ENCODE measurements at places on chromosomes 2 and 18. TPM values are rescaled to one million over a fixed set of nuclear protein-coding genes. Genes with fewer than 3 reads are reported as not detected.

GRCh38 chr18:25594351-25594750 is 242.4 kb upstream of the ZNF521 start:
- DNase-seq = no peak
- no peaks in the 10 kb centered on the region for H3K36me3 ChIP-seq
- no peak overlapping the region for H3K27ac ChIP-seq
- H3K4me1 ChIP-seq = no peaks in the 10 kb centered on the region

GRCh38 chr2:95374029-95374428 is 28.5 kb upstream of the FAHD2A start:
- no peak overlapping the region for H3K27ac ChIP-seq
- H3K36me3 ChIP-seq = no peaks in the 10 kb centered on the region

- H3K4me3 ChIP-seq = peak overlapping the region; percentile 48
- peaks cover 12% of the 10 kb centered on the region for H3K27me3 ChIP-seq
- DNase-seq = no peak
- peak overlapping the region; percentile 70 for H3K27ac ChIP-seq
- no peaks in the 10 kb centered on the region for H3K36me3 ChIP-seq
Measured at GRCh38 chr2:127408807-127409099, 9.5 kb upstream of the PROC start.

- DNase-seq = peak; percentile 6
- H3K27ac ChIP-seq = no peak overlapping the region
- no peaks in the 10 kb centered on the region for H3K4me1 ChIP-seq
- H3K36me3 ChIP-seq = no peaks in the 10 kb centered on the region
- peaks cover 2% of the 10 kb centered on the region for H3K27me3 ChIP-seq
Measured at GRCh38 chr2:226327830-226328229, 471.8 kb downstream of the IRS1 start.

DNA sequence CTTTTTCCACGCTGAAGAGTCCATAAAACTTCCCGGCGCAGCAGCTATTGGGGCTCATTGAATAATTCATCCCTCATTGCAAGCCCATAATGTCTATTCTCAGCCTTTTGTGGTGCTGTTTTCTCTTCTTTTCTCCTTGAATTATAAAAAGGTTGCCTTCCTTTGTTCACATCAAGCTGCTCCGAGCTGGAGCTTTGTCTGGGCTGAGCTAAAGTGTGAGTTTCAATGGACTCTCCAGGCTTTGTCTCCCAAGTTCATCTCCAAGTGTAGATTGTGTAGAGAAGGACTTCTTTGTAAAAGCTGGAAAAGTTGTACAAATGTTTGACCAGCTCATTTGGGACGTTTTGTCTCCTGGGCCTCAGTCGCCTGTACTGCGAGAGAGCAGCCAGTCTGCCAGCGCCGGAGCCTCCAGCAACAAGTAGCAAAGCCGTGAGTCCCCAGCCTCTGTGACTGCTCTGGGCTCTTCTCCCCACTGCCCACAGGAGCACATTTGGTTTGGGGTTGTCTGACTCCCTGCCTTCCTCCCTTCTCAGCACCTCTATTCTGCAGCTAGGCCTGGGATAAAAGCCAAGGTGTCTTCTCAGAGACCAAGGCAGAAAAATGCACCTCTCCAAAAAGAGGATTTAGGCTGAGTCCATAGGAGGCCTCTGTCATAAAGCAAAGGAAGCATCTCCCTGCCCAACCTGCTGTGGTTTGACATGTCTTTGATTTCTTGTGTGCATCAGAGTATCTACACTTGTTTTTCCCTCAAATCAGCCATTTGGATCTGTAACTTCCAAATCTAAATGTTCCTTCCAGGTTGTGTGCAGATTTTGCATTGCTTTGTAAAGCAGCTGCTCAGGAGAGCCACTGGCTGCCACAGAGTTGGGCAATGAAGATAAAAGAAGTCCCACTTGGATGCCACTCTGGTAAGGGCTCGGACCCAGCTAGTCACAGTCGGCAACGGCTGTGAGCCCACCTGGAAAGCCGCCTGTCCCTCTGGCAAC is 6.4 kb downstream of the PAX3 start:
- peaks cover 92% of the 10 kb centered on the region for H3K27me3 ChIP-seq
- no peak overlapping the region for H3K27ac ChIP-seq
- peaks cover 1% of the 10 kb centered on the region for H3K36me3 ChIP-seq
- DNase-seq = no peak

DNA sequence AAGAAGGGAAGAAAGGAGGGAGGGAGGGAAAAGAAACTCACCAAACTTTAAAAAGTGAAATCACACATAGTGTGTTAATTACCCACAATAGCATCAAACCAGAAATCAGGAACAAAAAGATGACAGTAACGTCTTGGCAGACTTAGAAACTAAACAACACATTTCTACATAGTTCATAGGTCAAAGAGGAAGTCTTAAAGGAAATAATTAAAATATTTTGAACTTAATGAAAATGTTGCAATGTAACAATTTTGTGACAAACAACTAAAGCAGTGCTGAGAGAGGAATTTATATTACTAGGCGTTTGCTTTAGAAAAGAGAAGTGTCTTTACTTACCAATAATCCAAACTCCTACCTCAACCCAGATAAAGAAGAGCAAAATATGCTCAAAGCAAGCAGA is 505.0 kb upstream of the ID2 start:
- H3K4me3 ChIP-seq = no peak overlapping the region
- DNase-seq = no peak

Gene CACNB4
- 0.31 TPM for total RNA-seq

Gene FAM117B
- total RNA-seq = 14.5 TPM

Gene CERKL
- not detected for total RNA-seq

Measured in activated CD4-positive, alpha-beta T cell treated with anti-CD3 and anti-CD28 coated beads, Interleukin-2, amount 10 ng/mL, durations not matched to agents 24 days and 14 days (primary cell).